Endothelial cell (in vitro differentiated cells): ENCODE measurements at places on chromosomes 5 and 9.
A peak's percentile ranks its signal among the peaks of the same experiment; 100 is the strongest.

- no peak for DNase-seq
Measured at GRCh38 chr9:98134702-98135557, 15.9 kb upstream of the TRIM14 start.

DNA sequence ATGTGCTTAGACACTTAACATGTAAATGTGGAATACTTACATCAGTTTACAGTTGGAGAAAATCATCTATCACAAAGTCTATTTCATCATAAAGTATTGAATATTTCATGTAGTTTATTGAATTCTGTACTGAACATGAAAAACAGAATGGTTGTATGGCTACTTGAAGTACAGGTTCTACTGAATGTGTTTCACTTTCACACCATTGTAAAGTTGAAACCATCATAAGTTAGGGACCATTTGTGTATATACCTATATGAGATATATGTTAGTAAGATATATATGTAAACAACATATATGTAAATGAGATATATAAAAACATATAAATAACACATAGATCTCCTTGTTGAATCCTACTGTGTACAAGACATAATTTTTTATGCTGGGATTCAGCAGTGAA, 63.0 kb upstream of the TAF11L2 start:
- no peak for DNase-seq

DNA sequence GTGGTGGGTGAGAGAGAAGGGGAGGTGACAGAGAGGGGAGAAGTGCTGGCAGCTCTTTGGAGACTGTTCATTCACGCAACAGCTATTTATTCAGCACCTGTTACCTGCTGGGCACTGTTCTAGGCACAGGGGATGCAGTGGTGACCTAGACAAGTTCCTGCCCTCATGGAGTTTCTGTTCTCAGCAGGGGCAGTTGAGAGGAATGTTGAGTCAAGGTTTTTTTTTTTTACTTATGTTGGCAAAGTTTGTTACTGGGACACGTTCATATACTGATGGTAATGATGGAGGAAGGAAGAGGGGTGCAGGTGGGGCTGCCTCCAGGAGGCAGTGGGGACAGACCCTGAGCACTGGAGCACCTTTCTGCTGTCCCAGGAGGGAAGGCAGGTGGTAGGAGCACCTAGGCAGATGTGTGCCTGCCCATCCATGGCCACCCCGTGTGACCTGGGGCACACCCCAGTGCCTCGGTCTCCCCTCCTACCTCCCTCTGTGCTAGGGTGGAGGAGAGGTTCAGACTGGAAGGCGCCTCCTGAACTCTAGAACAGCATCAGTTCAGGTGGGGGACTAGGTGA, 49.4 kb upstream of the SLC25A51 start:
- no peak for DNase-seq

DNA sequence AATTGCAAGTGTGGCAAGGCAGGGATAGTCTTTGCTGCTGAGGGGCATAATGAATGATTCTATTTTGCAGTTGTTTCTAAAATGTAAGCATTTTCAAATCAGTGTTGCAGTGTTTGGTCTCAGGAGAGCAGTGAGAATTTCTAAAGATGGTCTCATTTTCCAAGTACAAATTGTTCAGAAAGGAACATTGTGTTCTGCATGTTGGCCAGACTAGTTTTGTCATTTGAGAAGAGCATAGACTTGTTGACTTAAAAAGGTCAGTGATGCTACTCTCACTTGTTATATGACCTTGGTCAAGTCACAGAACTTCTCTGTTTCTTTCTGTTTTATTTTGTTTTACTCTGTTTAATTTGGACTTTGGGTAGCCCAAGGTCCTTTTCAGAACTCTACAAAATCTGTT, 344.6 kb downstream of the OSTF1 start:
- no peak for DNase-seq

GRCh38 chr5:40045429-40045828, 620.6 kb upstream of the DAB2 start:
- no peak for DNase-seq

DNA sequence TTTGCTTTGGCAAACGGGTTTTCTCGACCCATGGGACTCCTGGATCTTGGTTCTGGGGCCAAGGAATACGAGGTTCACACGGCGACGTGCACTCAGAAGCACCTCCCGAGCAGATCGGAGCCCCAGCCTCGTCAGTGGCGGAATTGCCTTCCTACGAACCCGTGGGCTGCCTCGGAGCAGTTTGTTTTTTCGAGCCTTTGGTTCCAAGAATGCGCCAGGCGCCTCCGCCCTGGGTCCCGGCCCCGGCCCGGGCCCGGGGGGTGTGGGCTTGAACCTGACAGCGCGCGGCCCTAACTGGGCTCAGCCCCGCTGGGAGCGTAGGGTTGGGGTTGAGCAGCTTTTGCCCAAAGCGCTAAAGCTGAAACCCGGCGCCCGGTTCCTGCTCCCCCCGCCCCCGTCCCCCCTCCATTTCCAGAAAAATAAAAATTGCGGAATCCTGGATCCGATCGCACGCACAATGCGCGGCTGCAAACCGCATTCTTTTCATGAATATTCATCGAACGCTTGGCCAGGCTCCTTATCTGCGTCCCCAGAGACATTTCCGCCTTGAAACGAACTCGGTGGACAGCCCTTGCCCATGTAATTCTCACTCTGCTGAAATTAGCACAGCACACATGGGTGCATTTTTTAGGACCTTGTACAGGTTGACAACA, 1.0 kb downstream of the BASP1 start:
- DNase-seq, result peak; percentile 29

DNA sequence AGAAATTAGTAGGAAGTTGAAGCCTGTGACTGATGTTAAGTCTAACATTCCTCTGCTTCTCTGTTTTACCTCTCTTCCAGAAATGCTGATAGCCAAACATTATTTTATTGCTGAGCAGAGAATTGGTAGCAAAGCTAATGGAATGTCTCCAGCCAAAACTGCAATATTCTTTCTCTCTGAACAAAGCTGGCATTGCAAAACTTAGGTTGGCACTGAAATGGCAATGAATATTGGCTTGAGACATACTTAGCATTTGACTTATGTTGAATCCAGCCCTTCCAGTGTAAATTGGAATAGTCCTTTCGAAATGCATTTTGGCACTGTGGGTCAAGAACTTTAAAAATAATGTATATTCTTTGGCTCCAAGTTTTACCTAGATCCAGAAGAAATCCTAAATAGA, 21.1 kb downstream of the FAF2 start:
- DNase-seq, result no peak

- DNase-seq, result peak; percentile 21
Measured at GRCh38 chr9:135281151-135281550, 193.7 kb downstream of the OLFM1 start.

DNA sequence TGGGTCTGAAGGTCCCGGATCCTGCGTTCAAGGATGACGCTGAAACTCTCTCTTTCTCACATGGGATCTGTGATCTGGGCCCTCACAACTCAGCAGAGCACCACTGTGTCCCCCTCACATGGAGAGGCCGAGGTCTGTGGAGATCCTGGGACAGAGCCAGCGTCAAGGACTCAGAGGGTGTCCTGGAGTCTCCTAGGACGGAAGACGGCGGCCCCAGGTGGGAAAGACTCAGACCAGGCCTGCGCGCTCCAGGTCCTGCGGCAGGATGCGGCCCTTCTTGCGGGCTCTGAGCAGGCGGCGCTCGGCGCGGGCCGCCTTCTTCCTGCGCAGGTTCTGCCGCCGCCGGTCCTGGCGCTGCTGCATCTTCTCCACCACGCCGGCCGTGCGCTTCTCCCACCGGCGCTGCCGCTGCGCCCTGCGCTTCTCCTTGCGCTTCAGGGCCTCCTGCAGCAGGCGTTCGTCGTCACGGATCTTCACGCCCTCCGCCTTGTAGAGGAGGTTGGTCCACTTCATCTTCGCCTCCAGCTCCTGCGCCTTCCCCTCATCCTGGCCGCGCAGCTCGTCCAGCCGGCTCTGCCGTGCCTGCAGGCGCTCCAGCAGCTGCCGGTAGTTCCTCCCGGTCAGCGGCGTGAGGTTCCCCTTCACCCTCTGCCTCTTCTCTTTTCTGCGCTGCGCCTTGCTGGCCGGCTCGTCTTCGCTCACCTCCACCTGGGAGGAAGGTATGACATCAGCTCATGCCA, 4.2 kb downstream of the SURF6 start:
- no peak for DNase-seq

- no peak for DNase-seq
Measured at GRCh38 chr5:141716468-141716867, 34.4 kb upstream of the ARAP3 start.

- no peak for DNase-seq
Measured at GRCh38 chr5:175104677-175105076, 339.3 kb downstream of the DRD1 start.

DNA sequence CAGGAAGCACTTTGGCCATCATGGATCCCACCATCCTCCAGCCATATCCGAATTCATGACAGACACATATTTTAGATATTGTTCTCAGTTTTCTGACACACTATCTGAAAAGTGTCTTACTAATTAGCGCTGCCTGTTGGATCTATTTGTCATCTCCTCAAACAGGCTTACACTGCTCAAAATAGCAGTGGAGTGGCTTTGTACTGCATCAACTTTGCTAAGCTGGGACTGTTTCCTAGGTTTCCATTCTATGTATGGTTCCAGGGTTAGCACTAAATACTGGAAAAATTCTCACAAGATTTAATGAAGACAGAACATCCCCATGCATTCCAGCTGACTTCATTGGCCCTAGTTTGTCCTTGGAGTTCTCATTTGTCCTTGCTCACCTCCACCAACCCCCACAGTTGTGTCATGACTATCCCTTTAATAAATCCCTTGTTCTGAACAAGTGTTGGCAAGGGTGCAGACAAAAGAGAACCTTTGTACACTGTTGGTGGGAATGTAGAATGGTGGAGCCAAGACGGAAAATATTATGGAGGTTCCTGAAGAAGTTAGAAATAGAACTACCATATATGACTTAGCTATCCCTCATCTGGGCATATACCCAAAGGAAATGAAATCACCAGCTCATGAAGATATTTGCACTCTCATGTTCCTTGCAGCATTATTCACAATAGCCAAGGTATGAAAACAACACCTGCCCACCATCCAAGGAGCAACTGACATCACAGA, 136.5 kb upstream of the RAI14 start:
- DNase-seq, result no peak

DNA sequence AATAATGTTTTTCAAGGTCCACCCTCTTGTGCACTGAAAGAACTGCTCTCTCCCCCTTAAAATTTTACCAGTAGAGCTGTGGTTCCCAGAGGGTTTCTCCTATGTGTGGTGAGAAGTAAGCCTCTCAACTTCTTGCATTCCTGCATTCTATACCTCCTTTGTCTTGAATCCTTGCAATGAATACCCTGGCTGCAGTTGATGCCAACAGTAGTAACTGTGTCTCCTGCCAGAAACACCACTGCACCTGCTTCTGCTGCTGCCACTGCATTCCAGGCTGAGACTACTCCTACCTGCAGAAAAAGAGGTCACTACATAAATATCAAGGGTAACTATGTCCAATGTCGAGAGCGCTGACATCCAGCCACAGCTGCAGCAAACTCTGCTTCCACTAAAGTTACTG, 203.7 kb downstream of the TMEM167A start:
- DNase-seq, result no peak

- no peak for DNase-seq
Measured at GRCh38 chr9:90787771-90788460, 13.7 kb upstream of the SYK start.

- no peak for DNase-seq
Measured at GRCh38 chr9:98654247-98654646, 54.5 kb downstream of the GABBR2 start.

DNA sequence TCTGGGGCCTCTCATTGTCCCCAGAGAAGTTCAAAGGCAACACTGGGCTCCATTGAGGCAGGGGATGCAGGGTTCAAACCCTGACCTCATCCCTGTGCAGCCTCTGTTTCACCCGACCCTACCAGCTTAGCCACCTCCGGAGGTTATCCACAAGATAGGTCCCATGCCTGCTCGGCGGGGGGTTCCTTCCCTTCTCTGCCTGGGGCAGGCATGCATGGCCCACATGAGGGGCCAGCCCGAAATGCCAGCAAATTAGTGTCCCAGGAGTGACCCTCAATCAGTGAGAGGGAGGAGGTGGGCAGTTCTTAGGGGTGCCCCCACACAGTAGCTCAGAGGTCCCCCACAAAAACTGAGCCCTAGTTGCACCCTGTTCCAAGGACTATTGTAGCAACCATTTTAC, 24.8 kb upstream of the FUBP3 start:
- DNase-seq, result no peak

DNA sequence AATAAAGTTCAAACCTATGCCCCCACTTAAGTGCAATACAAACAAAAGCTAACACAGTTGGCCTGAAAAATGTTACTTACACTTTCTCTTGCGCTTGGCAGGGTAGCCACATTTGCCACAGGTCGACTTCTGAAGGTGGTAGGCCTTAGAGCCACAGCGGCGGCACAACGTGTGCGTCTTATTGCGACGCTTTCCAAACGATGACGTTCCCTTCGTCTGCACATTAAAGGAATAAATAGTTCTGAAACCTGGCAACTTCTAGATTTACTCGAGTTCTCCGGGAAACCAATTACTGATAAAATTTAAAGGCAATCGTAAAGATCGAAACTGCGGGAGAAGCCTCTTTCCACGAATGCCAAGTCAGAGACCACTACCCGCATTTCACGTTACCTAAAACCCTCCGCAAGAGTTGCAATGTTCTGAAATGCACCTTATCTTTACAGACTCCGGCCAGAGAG, 602 bp downstream of the RPL37 start:
- DNase-seq, result no peak

GRCh38 chr9:27333241-27334052, 36.5 kb upstream of the EQTN start:
- DNase-seq, result peak; percentile 62

GRCh38 chr5:65779643-65780042, 57.6 kb downstream of the NLN start:
- no peak for DNase-seq

GRCh38 chr5:177496070-177496726, 1.2 kb downstream of the PDLIM7 start:
- no peak for DNase-seq

GRCh38 chr9:124134526-124134925, 123.0 kb downstream of the LHX2 start:
- no peak for DNase-seq

DNA sequence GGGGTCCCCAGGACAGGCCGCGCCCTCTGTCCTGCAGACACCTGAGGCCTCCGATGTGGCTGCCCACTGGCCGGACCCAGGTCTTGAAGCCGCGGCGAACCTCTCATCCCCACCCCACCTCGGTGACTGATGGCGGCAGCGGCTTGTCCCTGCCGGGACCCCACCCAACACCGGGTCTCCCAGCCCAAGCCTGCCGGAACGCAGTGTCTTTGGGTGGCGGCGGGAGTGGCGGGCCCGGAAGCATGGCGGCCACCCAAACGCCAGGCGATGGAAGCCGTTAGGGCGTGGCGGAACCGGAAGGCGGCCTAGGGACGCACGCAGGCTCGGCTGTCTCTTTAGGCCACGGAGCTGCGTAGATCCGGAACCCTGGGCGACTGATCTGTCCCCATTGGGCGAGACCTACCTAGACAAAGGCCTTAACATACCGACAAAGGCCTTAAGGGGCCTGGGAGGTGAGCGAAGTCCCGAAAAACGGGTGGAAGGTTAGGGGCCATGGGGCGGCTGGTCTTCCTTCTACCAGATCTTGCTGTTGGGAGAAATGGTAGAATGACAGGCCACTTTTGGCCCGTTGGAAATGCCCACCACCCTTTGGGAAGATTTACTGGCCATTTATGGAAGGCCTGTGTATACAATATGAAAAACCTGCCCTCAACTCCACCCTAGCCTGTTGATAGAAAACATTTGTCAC, 94.6 kb upstream of the SMC2 start:
- DNase-seq, result no peak

GRCh38 chr5:97127727-97128126, 14.7 kb downstream of the LIX1 start:
- no peak for DNase-seq

GRCh38 chr5:64587370-64587769, 81.6 kb downstream of the RGS7BP start:
- DNase-seq, result no peak
